ENCODE measurements at places on chromosomes 12 and 14.
A peak's percentile ranks its signal among the peaks of the same experiment; 100 is the strongest.

- DNase-seq = no peak
Measured at GRCh38 chr12:105036937-105037649, 47.2 kb downstream of the ALDH1L2 start.

DNA sequence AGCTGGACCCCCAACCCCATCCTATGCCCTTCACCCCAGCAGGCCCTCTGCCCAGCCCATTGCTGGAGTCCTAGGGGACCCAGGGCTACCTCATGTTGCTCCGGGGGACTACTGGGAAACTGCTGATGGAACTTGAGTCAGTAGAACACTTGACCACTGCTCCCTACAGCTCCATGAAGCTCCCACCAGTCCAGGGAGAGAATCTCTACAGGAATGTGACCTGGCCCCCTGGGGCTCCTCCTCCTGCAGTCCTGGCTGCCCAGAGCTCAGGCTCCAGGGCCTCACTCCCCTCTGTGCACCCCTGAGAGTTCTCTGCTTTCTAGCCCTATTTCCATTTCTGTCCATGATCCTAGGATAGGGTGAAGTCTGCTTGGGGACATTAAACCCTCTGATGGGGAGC is 10.8 kb upstream of the AQP2 start:
- DNase-seq = no peak

GRCh38 chr12:10247436-10248058 is 34.9 kb downstream of the GABARAPL1 start:
- no peak for DNase-seq

DNA sequence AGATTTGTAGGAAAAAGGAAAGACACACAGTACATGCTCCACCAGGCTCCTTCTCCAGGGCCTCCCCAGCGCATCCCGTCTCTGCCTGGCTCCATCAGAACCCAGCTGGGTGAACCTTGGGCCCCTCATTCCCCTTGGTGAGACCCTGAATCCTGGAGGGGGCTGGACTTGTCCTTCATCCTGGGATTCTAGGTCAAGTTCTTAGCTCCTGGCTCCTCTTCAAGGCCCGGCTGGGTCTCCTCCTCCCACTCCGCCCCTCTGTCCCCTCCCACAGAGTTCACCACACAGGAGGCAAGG is 49.2 kb downstream of the PSMA6 start:
- DNase-seq = no peak

- DNase-seq = no peak
Measured at GRCh38 chr12:131105351-131105735, 151.6 kb downstream of the ADGRD1 start.

DNA sequence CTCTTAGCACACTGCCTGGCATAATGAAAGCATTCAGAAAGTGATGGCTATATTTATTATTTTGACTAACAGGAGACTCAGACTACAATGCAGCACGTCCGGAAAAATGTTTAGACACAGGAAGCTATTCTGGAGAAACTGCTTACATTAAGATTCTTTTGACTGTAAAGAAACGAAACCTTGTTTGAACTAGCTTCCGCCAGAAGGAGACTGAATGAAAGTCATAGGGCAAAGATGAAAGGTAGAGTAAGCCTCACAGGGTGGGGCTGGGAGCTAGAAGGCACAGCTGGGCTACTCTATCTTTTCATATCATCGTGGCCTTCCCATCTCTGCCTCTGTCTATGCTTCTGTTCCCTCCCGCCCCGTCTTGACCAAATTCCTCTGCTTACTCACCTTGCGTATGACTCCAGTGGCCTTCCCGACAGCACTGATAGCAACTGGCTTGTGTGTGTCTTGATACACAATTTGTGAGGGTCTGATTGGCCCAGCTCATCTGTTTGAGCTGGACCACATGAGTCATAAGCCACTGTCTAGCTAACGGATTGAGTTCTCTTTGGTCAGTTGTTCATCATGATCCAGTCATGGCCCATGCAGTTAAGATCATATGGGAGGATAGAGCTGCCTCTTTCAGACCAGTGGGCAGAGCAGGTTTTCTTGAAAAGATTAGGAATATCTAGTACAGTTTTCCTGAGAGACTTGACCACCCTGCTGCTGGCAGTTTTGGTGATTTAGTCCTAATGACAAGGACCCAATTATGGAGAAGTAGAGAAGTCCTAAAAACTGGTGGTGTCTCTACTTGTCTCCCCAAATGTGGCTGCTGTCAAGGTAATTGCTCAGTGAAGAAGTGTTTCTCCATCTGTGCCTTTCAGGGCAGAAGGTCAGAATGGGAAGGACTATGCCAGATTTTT is 151.5 kb upstream of the SLC38A2 start:
- peak; percentile 30 for DNase-seq

GRCh38 chr14:81178063-81178462 is 42.7 kb downstream of the GTF2A1 start:
- no peak for DNase-seq

DNA sequence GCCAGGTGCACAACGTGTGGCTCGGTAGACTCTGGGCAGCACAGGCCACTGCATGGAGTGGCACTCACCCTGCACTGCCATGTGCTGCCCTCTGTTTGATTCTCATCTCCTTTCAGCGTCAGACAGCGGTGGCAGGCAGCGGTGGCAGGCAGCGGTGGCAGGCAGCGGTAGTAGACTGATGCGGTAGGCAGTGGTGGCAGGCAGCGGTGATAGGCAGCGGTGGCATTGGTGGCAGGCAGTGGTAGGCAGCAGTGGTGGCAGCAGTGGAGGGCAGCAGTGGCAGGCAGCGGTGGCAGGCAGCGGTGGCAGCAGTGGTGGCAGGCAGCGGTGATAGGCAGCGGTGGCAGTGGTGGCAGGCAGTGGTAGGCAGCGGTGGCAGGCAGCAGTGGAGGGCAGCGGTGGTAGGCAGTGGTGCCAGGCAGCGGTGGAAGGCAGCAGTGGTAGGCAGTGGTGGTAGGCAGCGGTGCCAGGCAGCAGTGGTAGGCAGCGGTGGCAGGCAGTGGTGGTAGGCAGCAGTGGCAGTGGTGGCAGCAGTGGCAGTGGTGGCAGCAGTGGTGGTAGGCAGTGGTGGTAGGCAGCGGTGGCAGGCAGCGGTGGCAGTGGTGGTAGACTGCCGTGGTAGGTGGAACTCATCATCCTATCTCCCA is 6.0 kb upstream of the MEG3 start:
- DNase-seq = no peak
